ENCODE measurements at places on chromosomes 12 and 14. TPM values are rescaled to one million over a fixed set of nuclear protein-coding genes. Genes with fewer than 3 reads are reported as not detected.

DNA sequence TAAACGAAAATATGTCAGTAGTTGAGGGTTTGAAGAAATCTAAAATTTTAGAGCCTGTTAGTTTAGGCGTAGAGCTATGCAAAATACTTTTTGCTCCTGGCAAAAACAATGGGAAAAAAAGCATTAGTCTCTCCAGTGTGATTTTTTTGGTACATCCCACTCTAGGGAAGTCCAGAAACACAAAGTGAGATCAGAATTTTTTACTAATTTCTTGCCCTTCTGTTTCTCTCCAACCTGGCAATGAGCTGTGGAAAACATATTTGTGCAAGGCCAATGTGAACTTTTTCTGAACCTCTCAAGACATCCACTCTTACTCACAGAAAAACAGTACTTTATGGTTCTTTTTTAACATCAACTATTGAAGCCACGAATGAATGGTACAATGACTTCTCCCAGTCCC, 56.9 kb upstream of the DCN start:
- DNase-seq: no peak

DNA sequence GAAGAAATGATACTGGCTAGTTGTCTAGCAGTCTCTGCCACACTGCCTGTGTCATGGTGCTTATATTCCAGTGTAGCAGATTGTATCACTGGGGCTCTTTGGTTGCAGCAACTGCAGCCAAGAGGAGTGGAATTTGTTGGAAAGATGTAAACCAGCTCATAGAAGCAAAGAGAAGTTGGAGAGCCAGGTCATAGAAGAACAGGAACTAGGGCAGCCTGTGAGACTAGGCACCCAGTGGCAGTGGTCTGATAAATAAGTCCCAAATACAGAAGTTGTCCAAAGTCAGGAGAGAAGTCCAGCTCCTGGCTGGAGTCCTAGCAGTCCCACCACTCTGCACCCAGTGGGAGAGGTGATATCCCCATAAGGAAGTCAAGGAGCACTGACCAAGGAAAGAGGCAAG, 172.5 kb upstream of the ARID2 start:
- DNase-seq: no peak

DNA sequence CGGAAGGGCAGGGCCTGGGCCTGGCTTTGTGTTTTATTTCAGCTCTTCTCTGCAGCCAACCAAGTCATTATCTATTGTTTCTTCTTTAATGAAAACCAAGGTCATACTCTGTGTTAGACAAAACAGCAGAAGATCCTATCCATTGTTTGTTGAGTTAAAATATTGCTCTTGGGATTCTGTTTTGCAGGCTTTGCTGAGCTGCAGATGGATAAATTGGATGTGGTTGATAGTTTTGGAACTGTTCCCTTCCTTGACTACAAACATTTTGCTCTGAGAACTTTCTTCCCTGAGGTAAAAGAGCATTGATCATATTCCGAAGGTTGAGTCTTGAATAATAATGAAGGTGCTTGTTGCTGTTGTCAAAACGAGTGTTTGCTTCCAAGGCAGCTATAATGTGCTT, 106.6 kb downstream of the PLXNC1 start:
- DNase-seq: no peak

DNA sequence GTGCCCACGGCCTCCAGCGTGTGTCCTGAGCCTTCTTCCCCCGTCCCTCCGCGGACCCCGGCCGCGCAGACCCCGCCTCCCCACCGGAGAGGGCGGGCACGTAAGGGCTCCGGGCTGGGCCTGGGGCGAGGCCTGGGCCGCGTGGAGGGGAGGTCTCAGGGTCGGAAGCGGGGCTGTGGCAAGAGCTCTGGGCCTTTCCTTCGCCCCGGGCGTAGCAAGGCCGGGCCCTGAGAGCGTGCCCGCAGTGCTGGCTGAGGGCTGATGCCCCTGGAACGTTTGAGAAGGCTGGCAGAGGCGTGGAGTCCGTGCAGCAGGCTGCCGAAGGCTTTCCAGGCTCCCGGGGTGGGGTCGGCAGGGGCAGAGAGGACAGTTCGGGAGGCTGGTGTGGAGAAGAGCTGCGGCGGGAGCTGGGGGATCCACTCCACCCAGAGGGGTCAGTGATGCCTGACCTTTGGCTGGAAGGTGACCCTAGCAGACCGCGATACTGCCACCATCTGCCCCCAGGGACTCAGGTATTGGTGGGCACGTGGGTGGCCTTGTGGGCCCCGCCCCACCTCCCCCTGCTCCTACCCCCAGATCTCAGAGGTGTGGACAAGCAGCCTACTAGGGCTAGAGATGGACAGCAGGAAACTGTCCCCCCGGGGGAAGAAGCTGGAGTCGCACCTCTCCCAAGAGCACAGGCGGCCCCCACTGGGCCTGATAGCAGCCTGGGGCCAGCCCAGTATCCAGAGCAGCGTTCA, 558 bp downstream of the TEX22 start:
- DNase-seq: peak; percentile 60

DNA sequence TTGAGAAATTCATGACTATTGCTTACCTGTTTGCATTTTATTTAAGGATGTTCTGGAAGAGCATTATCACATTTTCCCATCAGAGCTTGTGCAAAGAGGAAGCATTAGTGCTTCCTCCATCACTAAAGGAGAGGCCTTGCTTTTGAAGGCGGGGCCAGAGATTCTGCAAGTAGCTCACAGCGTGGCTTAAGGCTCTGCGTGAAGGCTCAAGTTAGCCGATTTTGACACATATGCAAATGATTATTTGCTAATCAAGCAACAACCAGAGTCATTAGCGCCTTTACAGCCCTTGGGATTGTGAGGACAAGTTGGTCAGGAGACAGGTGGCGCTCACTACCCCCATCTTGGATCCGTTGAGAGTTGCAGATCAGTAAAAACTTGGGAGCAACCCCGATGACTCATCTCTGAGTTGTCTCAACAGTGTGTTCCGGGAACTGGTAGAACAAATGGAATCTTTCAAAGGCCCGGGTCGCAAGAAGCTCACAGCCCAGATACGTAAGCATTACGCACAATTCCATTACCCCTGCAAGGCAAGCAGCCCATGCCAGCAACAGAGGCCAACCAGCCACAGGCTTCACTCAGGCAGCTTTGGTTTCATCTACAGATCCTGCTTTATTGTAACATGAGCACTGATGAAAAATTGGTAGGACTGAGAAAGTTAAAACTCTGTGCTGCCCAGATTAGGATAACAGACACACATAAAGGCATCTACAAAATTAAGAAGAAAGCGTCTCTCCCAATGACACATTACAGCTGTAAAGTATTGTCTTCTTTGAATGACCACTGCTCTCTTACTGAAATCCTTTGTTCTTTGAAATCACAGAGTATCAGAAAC, 34.9 kb upstream of the SPTSSA start:
- DNase-seq: no peak

GRCh38 chr14:65243766-65244442, 141.6 kb upstream of the MAX start:
- peak; percentile 84 for DNase-seq

- DNase-seq: no peak
These were observed 457.2 kb upstream of the TMPO start for GRCh38 chr12:98058213-98058612.

GRCh38 chr12:109734219-109735000, 20.8 kb downstream of the FAM222A start:
- DNase-seq: no peak

SLC39A5 gene
- not detected for total RNA-seq

SMCO2 gene
- total RNA-seq: 0.13 TPM

SPX gene
- total RNA-seq: not detected

VRTN gene
- not detected for total RNA-seq

RERG gene
- not detected for total RNA-seq

LGALS3 gene
- 98.5 TPM for total RNA-seq

CLEC6A gene
- not detected for total RNA-seq

UBE3B gene
- total RNA-seq: 23.0 TPM

NTF3 gene
- not detected for total RNA-seq

Data from dermis microvascular lymphatic vessel endothelial cell (primary cell).